Omental fat pad (tissue), 4 donors: ENCODE measurements at places on chromosomes 3 and 15. TPM values are rescaled to one million over a fixed set of nuclear protein-coding genes. Genes with fewer than 3 reads are reported as not detected.

The NDN gene
- 99.8 TPM for total RNA-seq

GRCh38 chr3:184908859-184909258, 96.9 kb downstream of the VPS8 start:
- DNase-seq, result no peak

DNA sequence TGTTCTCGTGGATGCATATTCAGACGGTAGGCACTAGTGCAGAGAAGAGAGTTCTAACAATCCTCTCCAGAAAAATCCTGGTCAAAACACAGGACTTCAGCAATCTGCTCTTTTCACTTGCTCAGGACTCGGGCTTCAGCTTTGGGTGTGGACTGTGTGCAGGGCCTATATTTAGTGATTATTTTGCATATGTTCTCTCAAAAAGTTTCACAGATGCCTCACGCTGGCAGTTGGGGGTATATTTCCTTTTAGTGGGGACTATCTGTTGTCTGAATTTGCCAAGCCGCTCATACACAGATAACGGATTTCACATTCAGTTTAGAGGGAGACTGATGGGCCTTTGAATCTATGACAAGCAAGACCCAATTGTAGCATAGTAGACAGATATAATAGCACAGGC, 54.4 kb upstream of the LRRN1 start:
- no peak for DNase-seq

The SAMD7 gene
- not detected for total RNA-seq

- DNase-seq, result no peak
Observed at GRCh38 chr3:9206287-9206686, 43.2 kb downstream of the SRGAP3 start.

DNA sequence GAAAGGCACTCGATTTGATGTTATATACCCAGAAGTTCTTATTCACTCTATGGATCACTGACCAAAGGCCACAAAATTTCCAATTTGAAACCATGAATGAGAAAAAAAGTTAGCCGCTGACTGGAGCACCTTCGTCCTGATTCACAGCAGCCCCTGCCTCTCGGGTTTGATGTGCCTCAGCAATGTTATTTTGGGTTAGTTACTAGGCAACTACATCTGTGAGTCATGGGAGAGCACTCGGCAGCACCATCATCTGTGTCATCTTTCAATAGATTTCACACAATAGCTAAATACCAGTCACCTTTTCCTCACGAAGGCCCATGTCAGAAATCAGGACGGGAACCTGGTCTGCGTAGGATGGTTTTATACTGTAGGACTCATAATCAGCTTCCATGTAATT, 269.2 kb downstream of the ZBBX start:
- DNase-seq, result no peak

DNA sequence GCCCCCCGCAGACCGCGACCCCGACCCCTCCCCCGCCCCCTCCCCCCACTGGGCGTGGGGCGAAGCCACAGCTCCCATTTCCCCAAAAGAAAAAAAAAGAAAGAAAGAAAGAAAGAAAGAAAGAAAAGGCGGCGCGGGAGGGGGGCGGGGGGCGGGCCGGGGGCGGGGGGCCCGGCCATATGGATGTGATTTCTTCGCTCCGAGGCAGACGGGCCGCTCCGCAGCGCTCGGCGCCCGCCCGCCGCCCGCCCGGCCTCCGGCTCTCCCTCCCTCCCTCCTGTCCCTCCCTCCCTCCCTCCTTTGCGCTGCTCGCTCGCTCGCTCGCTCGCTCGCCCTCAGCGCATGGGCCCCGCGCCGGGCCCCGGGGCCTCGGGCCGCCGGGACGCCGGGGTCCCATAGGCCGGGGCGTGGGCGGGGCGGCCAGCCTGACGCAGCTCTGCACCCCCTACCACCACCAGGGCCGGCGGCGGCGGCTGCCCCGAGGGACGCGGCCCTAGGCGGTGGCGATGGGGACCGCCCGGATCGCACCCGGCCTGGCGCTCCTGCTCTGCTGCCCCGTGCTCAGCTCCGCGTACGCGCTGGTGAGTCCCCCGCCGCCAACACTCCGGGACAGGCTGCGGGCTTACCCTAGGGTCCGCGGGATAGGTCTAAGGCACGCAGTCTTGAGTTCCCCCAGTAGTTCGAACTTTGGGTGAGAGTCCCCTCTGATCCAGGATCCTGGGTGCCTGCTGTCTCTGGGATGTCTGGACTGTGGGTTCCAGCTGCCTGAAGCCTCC, 5.7 kb downstream of the PTH1R start:
- DNase-seq, result no peak

The TMC3 gene
- total RNA-seq, result not detected

GRCh38 chr15:92492551-92493115, 99.0 kb downstream of the ST8SIA2 start:
- no peak for DNase-seq

The GHSR gene
- total RNA-seq, result not detected

GRCh38 chr15:70559265-70560239, 203.8 kb downstream of the UACA start:
- no peak for DNase-seq

DNA sequence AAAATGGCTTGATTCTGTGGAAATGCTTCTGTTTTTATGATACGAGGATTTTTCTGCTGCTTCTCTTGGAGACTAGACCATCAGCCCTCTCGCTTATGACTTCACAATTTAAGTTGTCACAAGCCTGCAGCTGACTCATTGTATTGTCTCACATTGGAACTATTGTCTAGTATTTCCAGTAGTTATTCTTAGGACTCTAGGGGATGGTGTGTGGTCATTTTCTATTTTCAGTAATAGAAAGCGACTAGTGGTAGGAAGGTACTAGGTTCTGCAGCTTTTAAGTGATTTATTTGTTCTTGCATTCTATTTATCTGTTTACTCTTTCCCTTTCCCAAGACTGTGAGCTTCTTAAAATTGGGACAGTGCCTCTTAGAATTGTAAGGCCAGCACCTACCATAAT, 66.3 kb upstream of the CRTC3 start:
- DNase-seq, result no peak

The MCF2L2 gene
- total RNA-seq, result under 0.01 TPM

- no peak for DNase-seq
Observed at GRCh38 chr3:160200353-160200752, 24.9 kb upstream of the C3orf80 start.

DNA sequence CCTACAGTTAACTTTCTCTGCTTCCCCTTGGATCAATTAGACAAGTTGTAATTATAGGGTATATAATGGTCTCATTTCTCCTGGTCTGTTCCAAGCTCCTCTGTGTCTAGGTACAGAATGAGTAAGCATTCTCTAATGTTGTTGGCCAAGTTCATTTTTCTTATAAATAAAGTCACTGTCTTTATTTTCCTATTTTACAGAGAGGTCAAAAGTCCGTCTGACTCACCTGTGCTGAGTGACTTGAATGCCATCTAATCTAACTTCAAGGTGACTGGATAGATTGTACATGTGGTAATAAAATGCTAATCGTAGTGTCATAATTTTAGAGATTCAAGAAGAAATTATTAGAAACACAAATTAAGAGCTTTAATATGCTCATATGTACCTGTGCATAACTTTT, 500.2 kb downstream of the PDCD6IP start:
- DNase-seq, result no peak

GRCh38 chr3:166526881-166527280, 689.7 kb upstream of the BCHE start:
- DNase-seq, result no peak

The SLC22A14 gene
- 0.65 TPM for total RNA-seq
